ENCODE measurements at places on chromosomes 1 and 21.

DNA sequence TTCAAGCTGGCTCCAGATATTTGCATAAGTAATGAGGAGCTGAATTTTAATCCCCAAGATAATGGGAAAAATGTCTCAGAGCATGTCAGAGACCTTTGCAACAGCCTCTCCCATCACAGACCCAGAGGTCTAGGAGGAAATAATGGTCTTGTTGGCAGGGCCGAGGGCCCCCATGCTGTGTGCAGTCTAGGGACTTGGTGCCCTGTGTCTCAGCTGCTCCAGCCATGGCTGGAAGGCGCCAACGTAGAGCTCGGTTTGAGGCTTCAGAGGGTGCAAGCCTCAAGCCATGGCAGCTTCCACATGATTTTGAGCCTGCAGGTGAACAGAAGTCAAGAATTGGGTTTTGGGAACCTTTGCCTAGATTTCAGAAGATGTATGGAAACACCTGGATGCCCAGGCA lies 134.7 kb downstream of the LYPLAL1 start:
- no peak for DNase-seq

GRCh38 chr1:20729155-20729931 lies 3.2 kb downstream of the SH2D5 start:
- DNase-seq: no peak

GRCh38 chr1:98325646-98326440 lies 335.7 kb upstream of the SNX7 start:
- DNase-seq: no peak

DNA sequence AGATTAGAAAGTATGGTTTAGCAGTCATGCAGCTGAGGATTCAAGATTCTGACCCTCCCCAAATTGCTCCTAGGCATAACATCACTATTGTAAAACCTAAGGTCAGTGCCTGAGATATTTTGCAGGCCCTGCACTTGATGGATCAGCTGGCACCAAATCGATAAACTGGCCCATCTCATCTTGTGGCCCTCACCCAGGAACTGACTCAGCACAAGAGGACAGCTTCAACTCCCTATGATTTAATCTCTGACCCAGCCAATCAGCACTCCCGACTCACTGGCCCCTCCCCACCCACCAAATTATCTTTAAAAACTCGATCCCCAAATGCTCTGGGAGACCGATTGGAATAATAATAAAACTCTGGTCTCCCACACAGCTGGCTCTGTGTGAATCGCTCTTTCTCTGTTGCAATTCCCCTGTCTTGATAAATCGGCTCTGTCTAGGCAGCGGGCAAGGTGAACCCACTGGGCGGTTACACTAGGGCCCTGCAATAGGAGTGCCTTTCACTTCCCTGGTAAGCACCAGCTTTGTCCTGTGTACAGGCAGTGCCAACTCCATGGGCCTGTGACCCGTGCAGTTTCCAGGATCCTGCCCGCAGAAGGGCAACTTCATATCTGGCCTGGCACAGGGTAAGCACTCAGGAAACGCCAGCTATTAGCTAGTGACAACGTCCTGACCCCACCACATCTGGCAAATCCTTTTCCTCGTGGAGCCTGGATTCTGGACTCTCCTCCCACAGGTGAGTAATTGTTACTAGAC lies 28.7 kb upstream of the SLC2A5 start:
- DNase-seq: no peak

DNA sequence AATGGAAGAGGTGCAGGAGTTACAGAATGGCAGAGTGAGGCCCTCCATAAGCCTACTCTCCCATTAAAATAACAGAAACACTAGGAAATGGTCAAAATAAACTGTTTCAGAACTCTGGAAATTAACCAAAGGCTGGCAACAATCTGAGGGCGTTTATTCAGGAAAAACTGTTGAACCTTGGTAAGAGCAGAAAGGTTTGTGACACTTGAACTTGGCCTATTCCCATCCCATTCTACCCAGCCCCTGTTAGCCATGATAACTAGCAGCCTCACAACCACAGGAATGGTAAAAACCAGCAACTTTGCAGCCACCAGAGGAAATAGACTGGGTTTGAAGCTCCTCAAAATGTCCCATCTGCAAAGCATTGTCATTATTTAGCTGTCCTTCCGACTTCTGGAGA lies 256.8 kb downstream of the RHOU start:
- DNase-seq: no peak

DNA sequence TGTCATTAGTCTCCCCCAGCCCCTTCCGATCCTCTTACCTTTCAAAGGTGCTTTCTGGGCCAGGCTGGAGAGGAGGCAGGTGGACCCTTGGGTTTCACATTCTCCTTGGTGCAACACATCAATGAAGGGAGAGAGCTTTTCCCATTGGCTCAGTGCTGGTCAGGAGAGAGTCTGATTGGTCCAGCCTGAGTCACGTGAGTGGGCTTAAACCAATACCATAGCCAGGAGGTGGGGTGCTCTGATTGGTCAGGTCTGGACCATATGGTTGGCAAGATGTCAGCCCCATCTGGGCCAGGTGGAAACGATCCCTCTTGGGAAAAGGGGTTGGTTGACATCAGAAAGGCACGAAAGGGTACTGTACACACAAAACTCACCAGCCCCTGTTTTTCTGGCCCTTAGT lies 44.8 kb upstream of the ABCG1 start:
- DNase-seq: no peak

DNA sequence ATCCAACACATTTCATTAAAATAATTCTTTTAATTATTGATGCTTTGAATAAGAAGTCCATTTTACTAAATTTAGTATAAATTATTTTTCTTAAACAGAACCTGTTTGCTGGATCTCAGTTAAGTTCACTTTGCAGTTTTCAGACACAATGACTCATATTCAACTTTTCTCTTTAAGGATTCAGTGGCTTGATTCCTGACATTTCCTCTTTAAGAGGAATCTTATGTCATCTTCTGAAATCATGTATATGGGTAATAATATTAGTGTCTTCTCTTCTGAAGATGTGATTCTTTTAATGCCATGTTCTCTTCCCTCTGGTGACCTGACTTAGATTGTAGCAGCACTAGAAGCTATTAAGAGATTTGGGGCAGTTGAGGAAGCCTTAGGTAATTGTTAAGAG lies 12.6 kb downstream of the CREG1 start:
- DNase-seq: no peak

DNA sequence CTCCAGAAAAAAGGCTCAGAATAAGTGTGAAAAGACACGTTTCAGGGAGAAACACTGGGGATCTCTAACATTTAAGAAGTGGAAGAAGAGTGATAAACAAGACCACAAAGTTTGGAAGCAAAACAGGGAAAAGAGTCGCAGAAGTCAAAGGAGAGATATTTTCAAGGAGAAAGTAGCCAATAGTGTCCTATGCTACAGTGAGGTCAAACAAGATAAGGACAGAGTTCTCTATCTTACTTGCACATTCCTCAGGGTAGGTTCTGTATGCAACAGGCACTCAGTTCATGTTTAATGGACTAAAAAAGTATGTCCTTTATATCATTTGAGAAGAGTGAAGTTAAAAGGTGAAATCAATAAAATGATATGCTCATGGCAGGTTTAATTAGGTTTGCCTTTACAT lies 13.8 kb upstream of the EDEM3 start:
- DNase-seq: no peak

DNA sequence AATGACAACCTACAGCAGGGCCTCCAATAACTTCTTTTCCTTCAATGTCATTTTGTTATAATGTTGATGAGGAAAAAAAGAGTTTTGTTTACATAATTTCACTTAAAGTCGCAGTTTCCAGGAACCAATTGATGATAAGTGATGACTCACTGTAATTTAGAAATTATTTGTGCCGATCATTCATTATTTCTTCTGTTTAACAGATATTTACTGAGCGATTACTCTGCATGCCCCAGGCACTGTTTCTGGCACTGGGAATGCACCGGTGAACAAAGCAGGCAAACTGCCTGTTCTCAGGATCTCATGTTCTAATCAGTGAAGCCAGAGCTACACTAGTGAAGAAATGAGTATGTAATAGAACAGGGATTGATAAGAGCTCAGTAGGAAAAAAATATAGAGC lies 403.4 kb downstream of the NTNG1 start:
- no peak for DNase-seq

- DNase-seq: no peak
Measured at GRCh38 chr1:26154750-26155149, 4.1 kb upstream of the FAM110D start.

DNA sequence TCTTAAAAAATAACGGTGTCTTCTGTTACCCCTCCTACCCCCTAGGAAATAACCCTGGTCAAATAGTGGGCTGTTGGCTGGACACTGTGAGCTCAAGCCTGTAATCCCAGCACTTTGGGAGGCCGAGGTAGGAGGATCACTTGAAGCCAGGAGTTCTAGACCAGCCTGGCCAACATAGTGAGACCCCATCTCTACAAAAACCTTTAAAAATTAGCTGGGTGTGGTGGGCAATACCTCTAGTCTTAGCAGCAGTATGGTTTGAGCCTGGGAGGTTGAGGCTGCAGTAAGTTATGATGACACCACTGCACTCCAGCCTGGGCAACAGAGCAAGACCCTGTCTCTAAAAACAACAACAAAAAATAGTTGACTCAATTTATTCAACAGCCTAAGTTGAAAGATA lies 453.7 kb downstream of the SIPA1L2 start:
- no peak for DNase-seq

- no peak for DNase-seq
Measured at GRCh38 chr1:203720242-203720641, 44.7 kb upstream of the LAX1 start.

- DNase-seq: peak; percentile 0
Measured at GRCh38 chr1:241323514-241324195, 33.4 kb downstream of the RGS7 start.

DNA sequence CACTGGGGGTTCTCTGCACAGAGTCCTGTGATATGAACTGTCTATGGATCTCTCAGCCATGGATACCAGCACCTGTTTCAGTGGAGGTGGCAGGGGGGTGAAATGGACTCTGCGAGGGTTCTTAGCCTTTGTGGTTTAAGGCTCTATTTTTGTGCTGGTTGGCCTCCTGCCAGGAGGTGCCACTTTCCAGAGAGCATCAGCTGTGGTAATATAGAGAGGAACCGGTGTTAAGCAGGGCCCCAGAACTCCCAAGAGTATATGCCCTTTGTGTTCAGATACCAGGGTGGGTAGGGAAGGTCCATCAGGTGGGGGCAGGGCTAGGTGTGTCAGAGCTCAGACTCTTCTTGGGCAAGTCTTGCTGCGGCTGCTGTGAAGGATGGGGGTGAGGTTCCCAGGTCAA lies 330.0 kb upstream of the PLD5 start:
- DNase-seq: no peak

DNA sequence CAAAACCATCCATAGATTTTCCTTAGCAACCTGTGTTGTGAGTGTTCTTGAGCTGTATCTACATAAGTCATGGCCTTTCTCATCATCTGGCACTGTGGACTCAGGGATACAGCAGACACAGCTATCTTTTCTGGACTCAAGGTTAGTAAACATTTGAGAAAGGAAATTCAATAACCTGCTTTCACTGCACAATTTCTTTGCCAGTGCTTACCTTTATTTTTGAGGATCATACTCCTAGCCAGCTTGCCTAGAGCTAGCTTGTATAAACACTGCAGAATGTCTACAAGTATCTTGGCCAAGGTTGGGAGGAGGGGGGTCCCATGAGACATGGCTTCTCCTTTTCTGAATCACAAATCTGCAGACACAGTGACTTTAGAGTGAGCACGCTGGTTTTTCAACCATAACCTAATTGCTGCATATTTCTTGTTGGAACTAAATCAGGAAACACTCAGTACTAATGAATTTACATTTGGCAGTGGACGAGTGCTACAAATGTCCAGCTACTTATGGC lies 27.2 kb downstream of the ADAMTS5 start:
- DNase-seq: no peak

DNA sequence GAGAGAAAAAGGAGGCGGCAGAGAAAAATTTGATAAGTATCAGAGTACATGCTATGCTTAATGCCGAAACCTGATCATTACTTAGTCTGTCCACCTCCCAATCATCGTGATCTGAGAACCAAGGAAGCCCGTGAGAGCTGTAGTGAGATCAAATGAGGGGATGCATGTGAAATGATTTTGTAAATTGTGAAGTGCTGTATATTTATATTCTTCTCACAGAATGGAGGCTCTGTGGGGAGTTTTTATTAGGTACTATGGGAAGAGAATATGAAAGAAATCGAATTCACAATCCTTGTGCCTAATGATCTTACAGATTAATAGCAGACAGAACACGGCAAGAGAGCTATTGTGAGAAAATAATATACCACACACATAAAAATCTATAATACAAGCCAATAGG lies 115.5 kb downstream of the LYPLAL1 start:
- DNase-seq: no peak

DNA sequence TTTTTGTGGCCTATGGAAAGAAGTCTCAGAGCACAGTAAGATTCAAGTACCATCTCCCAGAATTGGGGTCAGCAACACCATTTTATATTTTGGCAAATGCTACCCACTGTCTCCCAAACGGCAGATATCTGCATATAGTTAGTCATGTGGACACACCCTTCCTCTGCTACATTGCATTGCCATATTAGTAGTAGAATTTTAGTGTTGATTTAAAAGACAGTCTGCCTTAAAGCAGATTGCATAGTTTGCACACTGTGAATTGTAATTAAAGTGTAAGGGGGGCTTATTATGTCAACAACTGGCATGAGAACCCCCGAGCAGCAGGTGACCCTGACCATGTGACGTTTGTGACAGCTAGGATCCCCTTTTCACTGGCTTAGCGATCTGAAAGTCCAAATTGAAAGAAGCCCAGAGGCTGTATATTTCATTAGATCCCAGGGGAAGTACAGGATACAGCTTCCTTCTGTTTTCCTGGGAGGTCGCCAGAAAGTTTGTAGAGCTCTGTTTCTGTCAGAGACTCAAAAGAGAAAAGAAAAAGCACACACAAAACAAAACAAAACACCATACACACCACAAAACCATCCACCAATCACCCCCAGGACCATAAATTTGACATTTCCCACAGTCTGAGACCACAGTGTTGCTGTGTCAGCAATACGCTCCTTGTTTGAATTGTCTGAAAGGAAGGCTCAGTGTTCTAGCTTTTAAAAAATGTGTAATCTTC lies 172.4 kb downstream of the NFIA start:
- no peak for DNase-seq

DNA sequence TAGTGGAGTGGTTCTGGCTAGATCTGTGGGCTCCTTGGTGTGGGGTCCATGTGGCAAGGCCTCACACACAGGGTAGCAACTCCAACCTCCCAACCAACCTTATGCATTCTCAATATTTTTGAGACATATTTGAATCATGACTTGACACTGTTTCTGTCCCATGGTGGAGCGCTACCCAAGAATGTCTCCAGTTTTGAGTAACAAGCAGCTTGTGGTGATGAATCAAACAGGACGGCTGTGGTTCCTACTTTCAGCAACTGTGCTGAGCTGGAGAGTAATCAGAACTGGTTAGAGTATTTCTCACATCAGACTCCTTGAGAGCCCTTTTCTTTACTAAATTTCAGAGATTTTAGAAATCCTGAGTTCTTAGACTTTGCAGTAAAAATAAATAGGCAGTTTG lies 3.1 kb downstream of the LCE3D start:
- DNase-seq: no peak
